Left ventricle myocardium superior (tissue), 1 donor: ENCODE measurements at places on chromosomes 7 and 10. TPM values are rescaled to one million over a fixed set of nuclear protein-coding genes. Genes with fewer than 3 reads are reported as not detected.

The CTAGE4 gene
- total RNA-seq, result 0.62 TPM

The PRKCQ gene
- 0.12 TPM for total RNA-seq

The CYP26C1 gene
- total RNA-seq, result not detected

The TMEM213 gene
- not detected for total RNA-seq

The CDHR1 gene
- total RNA-seq, result 0.32 TPM

The PSMC2 gene
- total RNA-seq, result 117 TPM

The INA gene
- total RNA-seq, result not detected

The TRPV6 gene
- total RNA-seq, result 0.05 TPM

The POU6F2 gene
- not detected for total RNA-seq

The ASB13 gene
- total RNA-seq, result 16.4 TPM

The KCNMA1 gene
- total RNA-seq, result 2.5 TPM

The NKX2-3 gene
- total RNA-seq, result not detected

The ATRNL1 gene
- 1.6 TPM for total RNA-seq

The NPSR1 gene
- not detected for total RNA-seq

The LRRC18 gene
- total RNA-seq, result not detected

The CAV1 gene
- total RNA-seq, result 362 TPM

The UFSP1 gene
- total RNA-seq, result 1.9 TPM

The PROSER2 gene
- total RNA-seq, result 1.1 TPM

The NEUROG3 gene
- total RNA-seq, result not detected

The TEX47 gene
- total RNA-seq, result not detected

The ZNF273 gene
- 2.4 TPM for total RNA-seq

The LRRTM3 gene
- not detected for total RNA-seq

The STEAP4 gene
- 21.7 TPM for total RNA-seq

The SH3PXD2A gene
- 28.6 TPM for total RNA-seq

The PNLIPRP3 gene
- total RNA-seq, result not detected

The ZNF853 gene
- 11.1 TPM for total RNA-seq

The CALML5 gene
- not detected for total RNA-seq

The GPER1 gene
- total RNA-seq, result 2.8 TPM

The ASB10 gene
- 46.1 TPM for total RNA-seq

The SEMA4G gene
- total RNA-seq, result 1.6 TPM

The INMT gene
- total RNA-seq, result 50.2 TPM

The ADCYAP1R1 gene
- total RNA-seq, result 6.0 TPM

The FKBP9 gene
- 143 TPM for total RNA-seq

The PRKG1 gene
- 24.9 TPM for total RNA-seq

The ZWINT gene
- total RNA-seq, result 1.8 TPM

The EVX1 gene
- total RNA-seq, result not detected

The PARD3 gene
- 25.3 TPM for total RNA-seq

The WDFY4 gene
- 1.6 TPM for total RNA-seq

The FAM107B gene
- 3.4 TPM for total RNA-seq

The TSPAN33 gene
- total RNA-seq, result 15.1 TPM

The MYO1G gene
- total RNA-seq, result 1.3 TPM

The MEOX2 gene
- 11.2 TPM for total RNA-seq
